ENCODE measurements at places on chromosomes 1 and 21. TPM values are rescaled to one million over a fixed set of nuclear protein-coding genes. Genes with fewer than 3 reads are reported as not detected.

- no peak for DNase-seq
Observed at GRCh38 chr1:172069534-172069933, 228.2 kb downstream of the DNM3 start.

- no peak for DNase-seq
Observed at GRCh38 chr1:5643360-5644107, 348.7 kb downstream of the NPHP4 start.

Gene NBPF8
- total RNA-seq = 5.5 TPM

Gene FBXO28
- total RNA-seq = 56.9 TPM

DNA sequence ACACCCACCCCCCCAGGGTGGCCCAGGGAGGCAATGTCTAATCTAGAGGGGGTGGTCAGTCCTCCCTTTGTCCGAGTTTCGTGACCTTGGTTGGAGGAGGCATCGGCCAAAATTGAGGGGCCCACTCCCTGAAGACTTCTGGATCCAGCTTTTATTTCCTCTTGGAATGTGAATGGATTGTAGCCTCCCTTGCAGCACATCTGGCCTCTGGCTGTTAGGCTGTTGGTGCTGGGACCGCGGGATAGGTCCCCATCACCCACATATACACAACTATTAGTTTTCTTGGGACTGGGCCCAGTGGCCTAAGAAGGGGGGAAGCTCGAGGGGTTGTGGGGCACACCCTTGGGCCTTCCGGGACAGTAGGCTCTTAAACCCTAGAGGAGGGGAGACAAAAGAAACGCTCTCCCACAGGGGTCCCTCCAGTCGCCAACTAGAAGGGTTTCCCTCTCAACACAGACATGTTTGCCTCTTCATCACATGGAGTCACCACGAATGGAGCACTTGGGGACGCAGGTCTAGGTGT lies 2.5 kb downstream of the LHX4 start:
- DNase-seq = no peak

Gene SPRR4
- not detected for total RNA-seq

DNA sequence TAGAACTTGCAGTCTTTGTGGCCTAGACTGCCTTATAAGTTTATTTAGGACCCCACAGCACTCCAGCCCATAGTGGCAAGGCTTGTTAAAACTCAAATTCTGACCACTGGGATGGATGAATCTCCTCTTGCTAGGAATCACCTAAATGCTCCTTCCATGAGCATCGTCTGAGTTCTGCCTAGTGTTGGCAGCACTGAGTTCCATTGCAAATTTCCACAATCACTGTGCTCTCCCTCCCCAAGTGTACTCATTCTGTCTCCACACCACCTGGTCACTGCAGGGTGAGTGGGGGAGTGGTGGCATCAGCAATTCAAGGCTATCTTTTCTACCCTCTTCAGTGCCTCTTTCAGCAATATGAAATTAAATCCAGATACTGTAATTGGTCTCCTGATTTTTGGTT lies 46.7 kb upstream of the PTBP2 start:
- DNase-seq = no peak

DNA sequence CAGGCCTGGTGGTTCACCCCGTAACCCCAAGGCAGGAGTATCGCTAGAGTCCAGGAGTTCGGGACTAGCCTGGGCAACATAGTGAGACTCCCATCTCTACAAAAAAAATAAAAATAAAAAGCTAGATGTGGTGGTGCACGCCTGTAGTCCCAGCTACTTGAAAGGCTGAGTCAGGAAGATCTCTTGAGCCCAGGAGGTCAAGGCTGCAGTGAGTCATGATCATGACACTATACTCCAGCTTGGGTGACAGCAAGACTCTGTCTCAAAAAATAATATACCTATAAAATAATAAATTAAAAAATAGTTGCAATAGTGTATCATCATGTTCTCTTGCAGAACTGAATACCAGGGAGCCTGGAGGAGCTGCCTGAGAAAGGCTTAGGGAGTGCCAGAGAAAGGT lies 19.9 kb upstream of the TMEM39B start:
- DNase-seq = no peak

Gene LCE2C
- not detected for total RNA-seq

DNA sequence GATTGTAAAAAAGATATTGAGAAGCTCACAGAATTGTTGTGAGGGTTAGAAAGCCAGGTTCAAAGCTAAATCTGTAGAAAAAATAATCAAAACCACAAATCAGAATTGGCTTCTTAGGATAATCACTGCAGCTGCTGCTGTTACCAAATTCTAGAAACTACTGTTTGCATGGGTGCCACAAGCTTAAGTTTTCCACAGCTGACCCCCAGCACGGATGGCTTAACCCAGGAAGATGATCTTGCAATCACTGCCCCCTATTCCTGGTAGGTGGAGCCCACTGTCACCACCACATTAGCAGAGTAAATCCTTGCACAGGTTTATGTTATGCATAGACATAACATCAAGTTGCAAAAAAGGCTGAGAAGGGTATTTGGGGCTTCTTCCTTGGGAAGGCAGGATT lies 877.8 kb upstream of the ADGRL2 start:
- no peak for DNase-seq

DNA sequence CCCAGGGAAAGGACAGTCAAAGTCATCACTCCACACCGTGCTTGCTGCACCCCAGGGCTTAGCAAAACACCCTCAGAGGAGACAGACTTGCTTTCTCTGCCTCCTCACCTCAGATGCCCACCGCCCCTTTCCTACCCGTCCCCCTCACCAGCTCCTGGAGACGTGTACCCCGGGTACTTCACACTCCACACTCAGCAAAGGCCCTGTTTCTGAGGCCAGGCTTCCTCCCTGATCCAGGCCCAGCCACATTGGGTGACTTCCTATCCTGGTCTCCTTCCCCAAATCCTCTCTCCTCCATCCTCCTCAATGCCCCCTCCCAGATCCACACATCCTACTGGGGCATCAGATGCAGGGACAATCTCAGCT lies 116.7 kb downstream of the DMRTB1 start:
- no peak for DNase-seq

DNA sequence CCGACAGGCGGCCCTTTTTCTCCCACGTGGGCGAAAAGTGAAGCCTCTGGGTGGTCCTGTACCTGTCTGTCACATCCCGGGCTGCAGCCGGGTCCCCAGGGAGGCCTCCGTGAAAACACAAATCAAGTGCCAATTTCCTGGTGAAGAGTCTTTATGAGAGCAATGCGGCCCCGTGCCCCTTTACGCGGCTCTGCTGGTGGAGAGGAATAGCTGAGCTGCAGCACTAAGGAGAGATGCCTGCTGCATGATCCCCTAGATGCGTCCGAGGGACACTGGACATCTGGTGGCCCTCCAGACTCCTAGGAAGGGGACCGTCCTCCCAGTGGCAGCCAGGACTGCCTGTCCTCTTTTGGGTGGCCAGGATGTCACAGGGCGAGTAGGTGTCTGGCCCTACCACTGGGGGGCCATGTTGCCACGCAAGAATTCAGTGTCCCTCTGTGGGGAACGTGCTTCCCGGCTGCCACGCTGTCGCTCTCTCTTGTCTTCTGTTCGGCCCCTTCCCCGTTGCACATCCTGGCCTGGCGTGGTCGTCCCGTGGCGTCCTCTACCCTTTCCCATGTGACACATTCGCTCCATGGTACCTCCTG lies 38.7 kb downstream of the COL18A1 start:
- DNase-seq = no peak

DNA sequence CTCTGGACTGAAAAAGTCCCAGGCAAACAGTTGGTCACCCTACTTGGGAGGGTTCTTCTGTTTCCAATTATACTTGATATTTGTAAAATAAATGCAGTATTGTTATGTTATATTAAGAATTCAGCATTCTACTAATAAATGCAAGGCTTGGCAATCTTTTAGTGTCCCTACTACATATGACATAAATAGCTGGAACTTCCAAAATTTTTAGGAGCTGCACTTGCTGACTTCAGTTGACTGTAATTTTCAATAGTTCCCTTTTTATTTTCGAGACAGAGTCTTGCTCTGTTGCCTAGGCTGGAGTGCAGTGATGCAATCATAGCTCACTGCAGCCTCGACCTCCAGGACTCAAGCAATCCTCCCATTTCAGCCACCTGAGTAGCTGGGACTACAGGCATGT lies 20.0 kb downstream of the FOXD3 start:
- no peak for DNase-seq

DNA sequence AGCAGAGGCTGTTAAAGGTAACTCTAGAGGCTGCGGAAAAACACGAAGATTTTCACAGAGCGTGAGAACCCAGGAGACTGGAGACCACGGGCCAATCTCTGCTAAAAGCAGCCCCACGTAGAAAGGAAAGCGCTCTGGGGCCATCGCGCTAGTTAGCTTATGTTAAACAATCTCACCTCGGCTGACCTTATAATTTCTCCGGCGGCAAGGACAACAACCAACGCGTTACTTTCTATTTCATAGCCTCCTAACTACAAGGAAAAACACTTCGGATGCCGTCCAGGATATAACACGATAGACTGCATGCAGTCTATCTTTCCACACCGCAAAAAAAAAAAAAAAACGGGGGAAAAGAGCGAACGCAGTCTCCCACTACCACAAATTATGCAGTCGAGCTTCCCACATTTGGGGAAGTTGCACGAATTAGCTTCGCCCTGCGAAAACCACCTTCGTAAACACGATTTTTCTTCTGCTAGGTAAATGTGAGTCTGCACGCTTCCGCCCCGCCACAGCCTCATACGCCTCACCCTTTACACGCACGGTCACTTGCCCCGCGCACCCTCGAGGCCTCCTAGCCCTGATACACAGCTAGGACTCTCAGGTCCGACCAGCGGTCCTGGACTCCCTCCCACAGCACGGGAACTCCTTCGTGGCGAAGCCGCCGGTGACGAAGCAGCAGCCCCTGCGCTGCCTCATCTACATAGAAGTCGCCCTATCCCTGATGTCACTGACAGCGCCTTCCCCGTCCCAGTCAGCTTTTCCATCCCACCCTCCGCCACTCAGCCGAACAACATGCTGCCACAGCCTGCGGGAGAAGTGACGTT lies 87.8 kb downstream of the PRKAB2 start:
- peak; percentile 6 for DNase-seq

GRCh38 chr1:234309598-234310459 lies 63.4 kb upstream of the COA6 start:
- peak; percentile 38 for DNase-seq

DNA sequence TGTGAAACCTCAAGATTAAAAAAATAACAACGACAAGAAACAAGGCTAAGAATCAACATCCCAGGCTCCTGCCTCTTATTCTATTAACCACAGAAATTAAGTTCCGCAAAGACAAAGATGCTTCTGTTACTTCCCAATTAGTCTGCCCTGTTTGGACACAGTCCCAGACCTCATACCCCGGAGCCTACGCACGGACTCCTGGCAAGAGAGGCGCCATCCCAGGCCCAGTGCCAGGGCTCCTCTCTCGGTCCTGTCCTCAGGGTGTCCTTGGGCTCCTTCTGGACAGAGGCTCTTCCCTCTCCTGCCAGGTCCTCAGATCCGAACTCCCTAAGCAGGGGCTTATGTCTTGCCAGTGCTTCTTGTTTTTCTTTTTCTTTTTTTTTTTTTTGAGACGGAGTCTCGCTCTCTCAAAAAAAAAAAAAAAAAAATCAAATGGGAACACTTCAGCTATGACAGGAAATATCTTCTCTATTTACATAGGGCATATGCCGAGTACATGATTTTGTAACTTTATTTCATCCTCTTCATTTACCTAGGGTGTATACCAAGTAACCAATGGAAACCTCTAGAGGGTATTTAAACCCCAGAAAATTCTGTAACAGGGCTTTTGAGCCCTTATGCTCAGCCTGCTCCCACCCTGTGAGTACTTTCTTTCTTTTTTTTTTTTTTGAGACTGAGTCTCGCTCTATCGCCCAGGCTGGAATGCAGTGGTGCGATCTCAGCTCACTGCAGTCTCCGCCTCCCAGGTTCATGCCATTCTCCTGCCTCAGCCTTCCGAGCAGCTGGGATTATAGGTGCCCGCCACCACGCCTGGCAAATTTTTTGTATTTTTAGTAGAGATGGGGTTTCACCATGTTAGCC lies 11.7 kb upstream of the ENO1 start:
- peak; percentile 54 for DNase-seq

Gene ST6GALNAC5
- 35.9 TPM for total RNA-seq

Gene FCRL2
- not detected for total RNA-seq

DNA sequence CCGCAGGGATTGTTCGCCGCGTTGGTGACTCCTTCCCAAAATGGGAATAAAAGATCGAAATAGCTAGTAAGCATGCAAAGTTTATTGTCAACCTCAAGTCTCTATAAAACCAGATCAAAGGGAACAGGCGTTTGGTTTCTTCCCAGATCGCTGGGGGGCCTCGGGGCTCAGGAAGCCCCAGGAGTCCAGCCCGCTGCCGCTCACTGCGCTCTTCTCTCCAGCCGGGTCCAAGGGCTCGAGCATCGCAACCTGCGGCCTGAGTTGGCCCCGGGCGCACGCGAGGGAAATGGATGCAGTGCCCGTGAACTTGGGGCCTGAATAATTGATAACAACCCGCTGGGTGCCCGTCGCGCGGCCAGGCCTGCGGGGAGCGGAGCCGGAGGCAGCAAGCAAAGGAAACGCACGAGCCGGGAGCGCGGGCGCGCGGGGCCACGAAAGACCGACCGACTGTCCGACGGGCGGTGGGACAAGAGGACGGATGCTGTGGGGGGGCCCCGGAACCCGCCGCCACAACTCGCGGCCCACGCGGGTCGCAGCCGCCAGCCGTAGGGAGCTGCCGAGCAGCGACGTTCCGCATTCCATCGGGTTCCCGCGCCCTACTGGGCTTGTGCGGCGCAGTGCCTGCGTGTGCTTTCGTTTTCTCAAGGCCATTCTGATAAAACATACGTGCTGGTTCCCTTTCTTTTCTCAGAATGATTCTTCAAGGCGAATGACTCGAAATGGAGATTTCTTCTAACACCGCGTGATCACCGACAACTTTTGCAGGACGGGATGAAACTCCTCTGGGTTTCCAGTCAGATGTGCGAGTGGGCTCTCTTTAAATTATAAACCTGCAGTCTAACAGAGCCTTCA lies 14.0 kb upstream of the ALX3 start:
- no peak for DNase-seq

Gene PEA15
- 99.0 TPM for total RNA-seq

Gene RSBN1
- 65.4 TPM for total RNA-seq

DNA sequence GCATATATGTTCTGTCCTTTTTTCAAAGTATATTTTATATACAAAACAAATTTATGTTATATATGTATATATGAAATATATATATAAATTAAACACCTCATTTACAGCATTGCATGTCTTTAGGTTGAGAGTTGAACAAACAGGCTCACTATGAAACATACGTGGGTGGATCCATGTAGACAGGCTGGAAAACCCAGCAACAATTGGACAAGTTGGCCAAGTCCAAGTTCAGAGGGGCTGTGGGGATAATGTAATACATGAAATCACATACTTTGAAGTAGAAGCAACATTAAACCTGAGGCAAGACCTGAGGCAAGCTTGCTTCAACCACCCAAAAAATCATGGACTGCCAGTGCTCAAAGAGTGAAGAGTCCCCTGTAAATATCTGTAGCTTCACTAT lies 39.7 kb downstream of the KCNJ6 start:
- no peak for DNase-seq

GRCh38 chr1:204426035-204426436 lies 14.4 kb upstream of the PPP1R15B start:
- DNase-seq = no peak
